ENCODE measurements at places on chromosomes 12 and 14.

DNA sequence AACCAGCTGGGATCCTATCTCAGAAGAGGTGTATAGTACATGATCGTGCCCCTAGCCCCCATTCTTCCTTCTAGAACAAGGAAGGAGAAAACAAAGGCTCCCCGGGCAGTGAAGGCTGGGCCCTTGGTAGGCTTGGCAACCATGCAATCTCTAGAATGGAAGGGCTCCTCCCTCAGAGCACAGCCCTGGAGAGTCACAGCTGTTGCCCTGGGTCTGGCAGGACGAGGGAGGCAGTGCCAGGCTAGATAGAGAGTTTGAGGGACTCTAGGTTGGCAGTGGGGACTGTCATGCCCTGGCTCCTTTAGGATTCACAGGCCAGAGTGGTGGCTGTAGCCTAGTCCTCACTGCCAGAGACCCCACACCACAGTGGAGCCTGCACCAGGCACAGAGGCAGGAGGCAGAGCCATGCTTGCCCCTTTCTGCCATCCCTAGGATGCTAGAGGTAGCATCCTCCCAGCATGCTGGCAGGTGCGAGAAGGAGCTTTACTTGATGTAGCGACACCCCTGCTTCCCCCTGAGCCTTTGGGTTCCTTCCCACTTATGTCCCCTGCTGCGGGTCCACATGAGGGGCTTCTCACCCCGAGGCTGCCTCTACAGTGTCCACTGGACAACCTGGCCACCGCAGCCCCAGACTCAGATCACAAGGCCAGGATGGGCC is 33.4 kb upstream of the CIPC start:
- DNase-seq = no peak

DNA sequence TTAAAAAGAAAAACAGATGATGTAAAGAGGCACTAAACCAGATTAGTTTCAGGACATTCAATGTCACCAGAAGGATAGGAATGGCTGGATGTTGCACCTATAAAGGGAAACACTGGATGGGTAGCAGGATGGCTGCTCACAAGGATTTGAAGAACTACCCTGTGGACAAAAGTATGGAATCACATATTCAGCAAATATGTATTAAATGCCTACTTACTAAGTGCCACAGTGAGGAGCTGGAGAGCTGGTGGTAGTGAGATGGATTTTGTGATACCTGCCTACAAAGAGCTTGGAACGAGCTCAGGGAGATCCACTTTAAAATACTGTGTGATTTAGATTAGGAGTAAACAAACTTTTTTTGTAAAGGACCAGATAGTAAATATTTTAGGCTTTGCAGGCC is 316.2 kb downstream of the PAWR start:
- DNase-seq = no peak

DNA sequence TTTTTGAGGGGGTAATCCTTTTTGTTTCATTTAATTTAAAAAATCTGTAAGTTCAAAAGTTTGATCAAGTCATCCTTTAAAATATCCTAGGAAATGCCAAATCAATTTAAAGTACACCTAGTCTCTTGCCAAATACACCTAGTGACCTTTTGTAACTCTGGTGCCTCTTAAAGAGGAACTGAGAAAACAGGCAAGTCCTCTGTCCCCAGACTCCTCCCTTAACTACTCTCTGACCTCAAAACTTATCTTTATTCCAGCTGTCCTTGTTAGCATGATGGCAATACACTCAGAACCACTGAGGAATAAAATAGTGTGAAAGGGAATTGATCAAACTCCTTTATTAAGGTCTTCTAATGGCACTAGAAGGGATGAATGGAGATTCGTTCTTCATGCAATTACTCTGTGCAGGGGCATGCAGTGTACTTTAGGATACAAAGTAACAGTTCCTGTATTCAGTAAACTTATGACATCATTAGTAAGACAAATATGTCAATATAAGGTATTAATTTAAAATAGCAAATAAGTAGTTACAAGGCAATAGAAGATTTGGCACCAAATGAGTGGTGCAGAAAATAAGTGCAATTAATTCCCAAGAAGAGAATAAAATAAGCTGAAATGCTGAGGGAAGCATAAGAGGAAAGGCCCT is 3.3 kb downstream of the FAR2 start:
- no peak for DNase-seq

DNA sequence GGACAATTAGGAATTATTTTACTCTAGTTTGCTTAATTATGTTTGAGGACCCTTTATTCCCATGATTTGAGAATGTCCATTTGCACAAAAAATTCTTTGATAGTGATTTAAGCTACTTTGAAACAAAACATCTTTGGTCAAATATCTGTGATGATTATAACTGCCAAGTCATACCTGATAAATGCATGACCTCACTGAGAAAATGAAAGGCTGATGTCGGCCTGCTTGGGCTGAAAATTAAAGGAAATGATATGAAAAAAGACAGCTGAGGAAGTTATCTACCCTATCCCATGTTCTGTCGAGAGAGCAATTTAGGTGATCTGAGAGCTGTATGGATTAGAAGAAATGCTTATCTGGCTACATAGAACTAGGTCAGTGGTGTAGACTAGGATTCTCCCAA is 43.6 kb downstream of the ATL1 start:
- no peak for DNase-seq

DNA sequence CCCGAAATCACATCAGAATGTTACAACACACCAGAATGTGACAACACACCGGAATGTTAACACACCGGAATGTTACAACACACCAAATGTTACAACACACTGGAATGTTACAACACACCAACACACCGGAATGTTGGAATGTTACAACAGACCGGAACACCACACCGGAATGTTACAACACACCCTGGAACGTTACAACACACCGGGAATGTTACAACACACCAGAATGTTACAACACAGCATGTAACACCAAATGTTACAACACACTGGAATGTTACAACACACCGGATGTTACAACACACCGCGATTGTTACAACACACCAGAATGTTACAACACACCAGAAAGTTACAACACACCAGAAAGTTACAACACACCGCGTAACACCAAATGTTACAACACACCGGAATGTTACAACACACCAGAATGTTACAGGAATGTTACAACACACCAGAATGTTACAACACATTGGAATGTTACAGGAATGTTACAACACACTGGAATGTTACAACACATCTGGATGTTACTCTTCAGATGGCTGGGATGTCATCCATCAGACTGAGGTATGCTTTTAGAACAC is 21.1 kb downstream of the CHFR start:
- DNase-seq = no peak

DNA sequence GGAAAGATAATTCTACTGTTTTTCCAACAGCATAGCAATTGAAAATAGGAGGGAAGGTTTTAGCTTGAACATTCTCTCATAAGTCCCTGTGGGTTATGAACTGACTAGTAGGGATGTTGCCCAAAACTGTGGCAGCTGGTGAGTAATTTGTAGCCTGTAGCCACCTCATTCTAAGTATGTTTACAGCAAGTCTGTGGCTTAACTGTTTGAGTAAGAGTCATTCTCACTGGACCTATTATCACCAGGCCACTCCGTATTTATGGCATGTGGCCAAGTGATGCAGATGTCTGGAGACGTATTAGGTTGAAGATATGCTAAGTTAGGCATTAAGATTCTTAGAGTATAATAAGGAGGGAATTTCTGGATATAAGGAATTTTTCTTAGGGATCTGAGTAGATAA is 458.3 kb downstream of the ETNK1 start:
- no peak for DNase-seq

GRCh38 chr12:177980-178828 is 35.8 kb downstream of the SLC6A12 start:
- no peak for DNase-seq

- DNase-seq = peak; percentile 83
Observed at GRCh38 chr12:120194534-120195395, at the start of gene GCN1. GCN1 (minus strand) TSS chr12:120194715; CDS start chr12:120194697, 18 bp downstream.

DNA sequence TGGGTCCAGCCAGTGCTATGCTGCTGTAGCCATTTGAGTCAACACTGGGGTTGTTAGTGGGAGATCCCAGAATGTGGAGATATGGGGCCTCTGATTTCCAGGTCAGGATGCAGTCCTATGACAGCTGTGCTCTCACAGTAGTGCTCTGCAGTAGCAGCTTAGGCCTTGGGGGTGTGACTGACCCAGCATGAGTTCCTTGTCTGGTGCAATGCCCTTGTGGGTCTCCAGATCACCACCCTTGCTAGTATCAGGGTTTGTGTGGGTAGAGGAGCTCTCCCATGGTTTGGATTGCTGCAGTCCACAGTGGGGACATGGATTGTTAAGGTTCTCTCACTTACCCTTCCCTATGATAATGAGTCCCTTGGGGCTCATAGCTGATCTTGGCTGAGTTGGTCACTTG is 113.7 kb downstream of the RAD51B start:
- no peak for DNase-seq

GRCh38 chr14:104680056-104680805 is 9.2 kb upstream of the INF2 start:
- DNase-seq = no peak

DNA sequence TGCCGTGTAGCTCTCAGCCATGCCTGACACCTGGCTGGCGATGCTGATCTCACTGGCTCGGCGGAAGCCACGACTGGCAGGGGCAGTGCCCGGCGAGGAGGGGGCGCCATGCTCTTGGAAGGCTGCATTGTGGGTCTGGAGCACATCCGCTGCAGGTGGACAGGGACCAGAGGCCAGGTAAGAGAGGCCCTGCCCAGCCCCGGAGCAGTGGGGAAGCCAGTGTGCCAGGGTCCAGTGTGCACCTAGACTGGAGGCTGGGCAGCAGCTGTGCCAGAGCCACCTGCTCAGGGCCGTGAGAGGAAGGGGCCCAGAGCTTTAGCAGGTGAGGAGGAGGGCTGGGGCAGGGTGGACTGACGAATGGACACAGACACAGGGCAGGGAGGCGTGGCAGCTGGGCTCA is 10.1 kb downstream of the ARL6IP4 start:
- no peak for DNase-seq

DNA sequence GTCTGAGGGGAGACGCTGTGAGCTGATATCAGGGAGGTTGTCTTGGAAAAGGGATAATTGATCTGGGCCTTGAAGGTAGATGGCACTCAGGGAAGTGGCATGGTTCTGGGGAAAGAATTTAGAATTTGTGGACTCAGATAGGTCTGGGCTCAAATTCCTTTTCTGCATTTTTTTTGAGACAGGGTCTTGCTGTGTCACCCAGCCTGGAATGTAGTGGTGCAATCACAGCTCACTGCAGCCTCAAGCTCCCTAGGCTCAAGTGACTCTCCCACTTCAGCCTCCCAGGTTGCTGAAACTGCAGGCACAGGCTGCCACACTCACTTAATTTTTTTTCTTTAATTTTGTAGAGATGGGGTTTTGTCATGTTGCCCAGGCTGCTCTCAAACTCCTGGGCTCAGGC is 98.1 kb upstream of the NCOR2 start:
- DNase-seq = no peak

GRCh38 chr12:131413006-131413405 is 297.9 kb upstream of the SFSWAP start:
- DNase-seq = no peak

GRCh38 chr12:107238296-107238695 is 144.9 kb upstream of the CRY1 start:
- no peak for DNase-seq

DNA sequence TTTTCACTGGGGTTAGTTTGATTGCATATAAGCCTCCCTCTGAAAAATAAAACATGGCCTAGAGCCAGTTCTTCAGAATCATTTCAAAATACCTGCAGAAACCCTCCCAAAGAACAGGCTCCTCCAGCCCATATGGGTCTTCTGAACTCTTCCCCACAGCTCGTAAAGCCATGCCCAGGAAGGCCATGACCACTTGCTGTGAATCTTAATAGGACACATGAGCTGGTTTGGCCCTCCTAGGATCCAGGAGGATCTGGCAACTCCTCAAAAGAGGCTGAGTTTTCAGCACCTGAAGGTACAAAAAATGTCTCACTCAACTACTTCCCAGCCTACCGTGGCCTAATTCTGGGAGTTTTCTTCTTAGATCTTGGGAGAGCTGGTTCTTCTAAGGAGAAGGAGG is 2.4 kb downstream of the MYBPC1 start:
- no peak for DNase-seq

DNA sequence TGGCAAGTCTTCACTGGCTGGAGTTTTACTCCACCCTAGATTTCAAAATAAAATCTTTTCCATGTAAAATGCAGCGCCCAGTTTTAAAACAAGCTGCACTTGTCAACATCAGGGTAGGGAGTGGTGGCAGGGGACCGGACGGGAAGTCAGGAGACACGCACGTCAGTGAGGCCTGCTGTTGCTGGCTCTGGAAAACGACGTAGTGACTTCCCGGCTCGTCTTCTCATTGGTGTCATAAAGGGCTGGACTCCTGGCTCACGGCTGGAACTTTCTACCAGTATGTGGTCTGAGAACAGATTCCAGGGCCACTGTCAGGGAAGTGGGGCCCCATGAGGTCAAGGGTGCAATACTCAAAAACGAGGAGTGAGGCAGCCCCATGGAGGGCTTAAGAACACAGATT is 64.2 kb upstream of the FOXN3 start:
- DNase-seq = no peak

DNA sequence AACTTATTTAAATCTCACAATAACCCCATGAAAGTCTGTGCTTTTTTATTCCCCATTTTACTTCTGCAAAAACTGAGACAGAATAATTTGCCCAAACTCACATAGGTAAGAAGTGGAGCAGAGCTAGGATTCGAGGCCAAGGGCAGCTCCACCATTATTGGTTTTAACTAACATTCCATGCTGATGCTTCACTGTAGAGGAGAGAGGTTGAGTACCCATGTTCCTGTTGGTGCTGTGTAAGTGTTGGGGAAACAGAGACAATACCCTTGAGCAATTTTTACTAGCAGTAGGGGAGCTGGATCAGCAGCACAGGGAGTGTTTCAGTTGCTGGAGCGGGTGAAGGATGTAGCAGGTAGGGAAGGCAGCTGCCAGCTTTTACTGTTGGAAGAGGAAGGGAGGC is 21.1 kb downstream of the RASSF8 start:
- no peak for DNase-seq

- DNase-seq = no peak
Observed at GRCh38 chr12:117120787-117121186, 21.6 kb upstream of the TESC start.

GRCh38 chr14:89978656-89979055 is 22.9 kb downstream of the TDP1 start:
- no peak for DNase-seq

GRCh38 chr12:28318273-28318672 is 128.0 kb downstream of the CCDC91 start:
- DNase-seq = no peak

DNA sequence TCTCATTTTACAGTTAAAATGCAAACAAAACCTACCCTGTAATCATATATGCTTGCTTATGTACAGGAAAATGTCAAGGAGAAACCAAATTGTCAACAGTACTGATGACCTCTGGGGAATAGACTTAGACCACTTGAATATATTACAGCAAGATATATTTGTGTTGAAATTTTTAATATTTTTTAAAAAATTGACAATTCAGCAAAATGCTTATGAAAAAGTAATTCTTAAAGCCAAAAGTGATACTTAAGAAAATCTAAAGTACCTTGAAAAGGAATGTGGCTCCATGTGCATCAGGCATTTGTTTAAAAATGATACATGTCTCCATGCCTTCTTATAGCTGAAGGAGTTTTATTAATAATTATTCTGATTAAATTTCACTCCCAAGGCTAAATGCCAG is 49.2 kb downstream of the PTPN21 start:
- DNase-seq = no peak

All from stimulated activated CD4-positive, alpha-beta T cell treated with anti-CD3 and anti-CD28 coated beads, TNF-alpha, amount 100 ng/mL, for 24 hours (primary cell).